ENCODE measurements at places on chromosomes 7 and 10. TPM values are rescaled to one million over a fixed set of nuclear protein-coding genes. Genes with fewer than 3 reads are reported as not detected.

The NODAL gene
- total RNA-seq: 29.9 TPM

The SPDYE16 gene
- not detected for total RNA-seq

GRCh38 chr10:52571018-52571417, 201.6 kb downstream of the MBL2 start:
- no peak for DNase-seq

- no peak for DNase-seq
These were observed 2.9 kb upstream of the RBP3 start for GRCh38 chr10:47344996-47345870.

DNA sequence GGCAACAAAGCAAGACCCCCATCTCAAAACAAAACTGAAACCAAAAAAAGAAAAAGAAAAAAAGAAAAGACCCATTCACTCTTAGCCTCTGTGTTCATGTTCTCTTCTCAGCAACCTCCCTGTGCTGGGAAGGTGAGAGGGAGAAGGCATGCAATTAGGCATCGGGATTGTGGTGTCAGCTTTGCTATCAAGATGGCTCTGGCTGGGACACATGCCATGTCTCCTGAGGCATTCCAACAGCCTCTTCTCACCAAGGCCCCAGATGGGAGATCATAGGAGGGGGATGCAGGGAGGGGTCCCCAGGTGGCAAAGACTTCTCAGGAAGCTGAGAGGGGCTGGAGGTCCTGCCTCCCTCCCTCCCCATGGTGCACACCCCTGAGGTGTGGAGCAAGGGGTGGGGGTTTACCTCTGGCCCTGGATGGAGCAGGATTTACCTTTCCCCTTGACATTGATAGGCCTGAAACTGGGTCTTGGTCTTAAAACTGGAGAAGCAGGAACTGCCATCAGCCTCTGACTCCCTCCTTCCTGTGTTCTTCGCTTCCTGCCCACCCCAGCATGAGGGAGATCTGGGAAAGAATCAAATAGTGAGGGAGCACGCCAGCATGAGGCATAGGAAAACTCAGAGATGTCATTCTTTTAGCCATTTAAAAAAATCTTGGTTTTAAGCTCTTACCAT, 96.2 kb upstream of the DUSP5 start:
- no peak for DNase-seq

The FFAR4 gene
- not detected for total RNA-seq

GRCh38 chr7:135102372-135102771, 45.5 kb upstream of the TMEM140 start:
- DNase-seq: no peak

- no peak for DNase-seq
These were observed 104.9 kb downstream of the XRCC2 start for GRCh38 chr7:152571068-152571467.

DNA sequence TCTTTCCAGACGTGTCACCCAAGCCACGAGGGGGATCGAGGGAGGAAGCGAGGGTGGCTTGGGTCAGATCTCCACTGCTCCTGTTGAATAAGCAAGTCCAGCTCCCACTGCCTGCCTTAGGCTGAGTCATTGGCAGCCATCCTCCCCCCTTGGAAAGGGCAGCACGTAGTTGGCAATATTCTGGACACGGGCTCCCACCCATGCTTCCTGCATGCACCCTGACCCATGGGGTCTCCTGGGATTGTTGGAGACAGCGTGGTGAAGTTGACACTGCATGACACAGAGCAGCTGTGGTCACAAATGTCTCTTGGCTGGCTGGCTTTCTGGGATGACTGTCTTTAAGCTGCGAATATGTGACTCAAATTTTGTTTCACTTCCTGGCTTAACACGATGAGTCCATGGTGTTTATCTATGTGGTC, 11.2 kb downstream of the BTBD16 start:
- no peak for DNase-seq

DNA sequence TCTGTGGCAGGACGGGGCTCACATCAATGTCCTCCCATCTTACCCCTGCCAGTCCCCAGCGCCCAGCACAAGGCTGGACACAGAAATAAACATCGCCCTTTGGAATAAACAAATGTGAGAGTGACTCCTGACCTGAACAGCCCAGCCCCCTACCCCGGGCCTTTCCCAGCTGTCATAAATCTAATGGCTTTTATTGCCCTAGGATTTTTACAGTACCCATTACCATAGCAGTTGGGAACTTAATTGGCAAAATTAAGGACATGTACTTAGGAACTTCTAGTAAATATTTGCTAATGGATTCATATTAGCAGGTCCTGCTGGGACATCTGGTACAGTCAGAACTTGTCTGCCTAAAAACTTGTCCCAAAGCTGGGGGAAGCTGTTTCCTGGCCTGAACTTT, 76.6 kb downstream of the GLRX3 start:
- no peak for DNase-seq

DNA sequence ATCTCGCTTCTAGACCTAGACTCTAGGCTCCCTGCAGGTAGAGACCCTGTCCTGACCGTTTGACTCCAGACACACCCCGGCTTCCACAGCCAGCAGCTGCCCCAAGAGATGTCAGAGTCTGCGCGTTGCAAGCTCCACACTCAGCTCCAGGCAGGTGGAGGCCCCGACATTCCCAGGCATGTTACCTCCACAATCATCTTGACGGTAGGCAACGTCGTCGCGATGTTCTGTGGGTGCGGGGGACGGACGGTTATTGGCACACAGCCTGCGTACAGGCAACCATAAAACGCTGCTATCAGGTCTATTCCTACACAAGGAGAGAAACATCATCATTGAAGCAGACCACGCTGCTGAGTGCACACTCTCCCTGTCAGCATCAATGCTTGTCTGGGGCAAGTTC, 213.2 kb downstream of the ZMYND11 start:
- DNase-seq: no peak

- peak; percentile 62 for DNase-seq
These were observed 819 bp downstream of the UNCX start for GRCh38 chr7:1233333-1234048.

GRCh38 chr7:112136271-112137008, 69.8 kb downstream of the DOCK4 start:
- DNase-seq: no peak

The ELMO1 gene
- total RNA-seq: 24.9 TPM

The UNCX gene
- not detected for total RNA-seq

The TMEM213 gene
- total RNA-seq: not detected

- DNase-seq: no peak
These were observed 9.1 kb downstream of the GLUD1 start for GRCh38 chr10:87085537-87085936.

The AKR1C3 gene
- 6.9 TPM for total RNA-seq

The CUBN gene
- 1.8 TPM for total RNA-seq

DNA sequence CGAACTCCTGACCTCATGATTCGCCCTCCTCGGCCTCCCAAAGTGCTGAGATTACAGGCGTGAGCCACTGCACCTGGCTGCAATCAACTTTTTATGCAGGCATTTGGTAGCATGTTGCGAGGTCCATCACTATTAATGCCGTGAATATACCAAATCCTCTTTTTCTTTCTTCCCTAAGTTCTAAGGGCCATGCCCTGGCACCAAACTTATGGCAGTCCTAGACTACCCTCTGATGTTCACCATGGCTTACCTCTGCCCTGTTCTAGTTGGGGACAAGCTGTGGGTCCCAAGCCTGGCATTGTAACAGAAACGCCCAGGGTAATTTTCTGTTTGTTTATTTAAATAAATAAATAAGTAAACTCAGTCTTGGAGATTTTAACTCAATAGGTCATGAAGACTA, 13.3 kb downstream of the PRSS2 start:
- no peak for DNase-seq

DNA sequence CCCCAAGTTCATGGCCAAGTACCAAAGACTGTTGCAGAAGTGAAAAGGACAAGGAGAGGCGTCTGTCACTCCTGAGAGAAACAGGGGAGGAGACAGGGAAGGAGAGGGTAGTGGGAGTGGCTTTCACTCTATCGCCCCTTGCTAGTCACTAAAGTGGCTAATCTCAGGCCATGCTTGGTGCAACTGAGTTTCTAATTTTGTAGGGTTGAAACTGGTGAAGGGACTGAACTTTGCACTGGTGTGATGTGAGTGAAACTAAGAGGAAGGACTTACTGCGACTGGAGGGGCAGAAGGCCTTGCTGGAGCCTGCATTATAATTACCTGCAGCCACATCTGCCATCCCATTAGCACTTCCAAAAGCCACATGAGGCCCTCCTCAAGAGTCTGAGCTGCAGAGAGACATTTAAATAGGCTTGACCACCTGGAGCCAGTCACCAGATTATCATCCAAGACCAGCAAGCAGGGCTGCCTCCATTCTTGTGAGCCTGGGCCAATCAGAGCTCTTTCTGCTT, 107.2 kb upstream of the EEPD1 start:
- peak; percentile 29 for DNase-seq

GRCh38 chr10:95431900-95432342, 129.2 kb downstream of the SORBS1 start:
- DNase-seq: no peak

DNA sequence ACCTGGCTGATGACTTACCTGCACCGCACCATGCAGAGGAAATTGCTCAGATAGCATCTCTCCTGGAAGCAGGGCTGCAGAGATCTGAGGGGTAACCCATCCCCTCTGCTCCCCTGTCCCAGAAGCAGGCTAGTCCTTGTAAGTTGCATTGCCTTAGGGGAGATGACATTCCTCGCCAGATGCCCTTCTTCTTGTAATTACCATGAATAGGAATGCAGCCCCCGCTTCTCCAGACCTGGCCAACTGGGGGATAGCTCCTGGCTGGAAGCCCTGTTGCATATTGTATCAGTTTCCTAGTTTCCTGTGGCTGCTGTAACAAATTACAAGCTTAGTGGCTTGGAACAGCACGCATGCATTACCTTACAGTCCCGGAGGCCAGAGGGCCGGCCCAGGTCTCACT, 47.5 kb upstream of the EN2 start:
- peak; percentile 32 for DNase-seq

The FRMD4A gene
- 18.3 TPM for total RNA-seq

DNA sequence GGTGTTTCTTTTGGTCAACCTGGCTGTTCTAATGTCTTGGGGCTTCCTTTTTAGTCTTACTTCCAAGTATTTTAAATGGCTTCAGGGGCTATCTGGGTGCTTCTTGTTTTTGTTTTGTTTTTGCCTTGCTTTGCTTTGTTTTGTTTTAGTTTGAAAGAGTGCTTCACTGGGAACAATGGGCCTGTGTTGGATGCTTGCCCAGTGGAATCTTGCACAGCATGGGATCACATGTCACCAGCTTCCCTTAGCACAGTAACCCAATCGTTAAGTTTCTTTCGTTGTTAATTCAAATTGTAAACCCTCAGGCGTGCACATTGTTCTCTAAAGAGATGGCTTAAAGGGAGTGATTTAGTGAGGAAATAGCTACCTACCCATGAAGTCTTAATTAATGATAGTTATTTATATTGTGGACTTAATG, 8.9 kb downstream of the COL17A1 start:
- DNase-seq: peak; percentile 76

The ZNF425 gene
- total RNA-seq: 5.0 TPM

The SPDYE2B gene
- not detected for total RNA-seq

The HABP2 gene
- total RNA-seq: not detected

DNA sequence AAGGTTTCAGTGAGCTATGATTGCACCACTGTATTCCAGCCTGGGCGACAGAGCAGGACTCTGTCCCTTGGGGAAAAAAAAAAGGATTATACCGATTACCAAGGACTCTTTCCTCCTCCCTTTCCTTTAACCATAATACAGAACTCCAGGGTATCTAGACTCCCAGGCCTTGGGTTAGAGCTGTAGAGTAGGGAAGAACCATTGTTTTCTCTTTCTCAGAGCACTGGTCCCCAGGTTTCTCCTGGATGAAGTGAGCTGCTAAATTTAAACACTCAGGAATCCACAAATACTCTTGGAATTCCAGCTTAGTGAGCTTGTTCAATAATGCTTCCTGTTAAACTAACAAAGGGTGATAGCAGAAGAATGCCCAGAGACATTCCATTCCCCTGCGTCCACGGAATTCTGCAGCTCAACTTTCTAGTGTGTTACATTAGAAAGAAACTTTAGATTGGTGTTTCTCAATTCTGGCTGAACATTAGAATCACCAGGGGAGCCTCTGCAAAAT, 14.6 kb upstream of the RPEL1 start:
- DNase-seq: peak; percentile 95

GRCh38 chr10:110502072-110502845, 4.6 kb downstream of the DUSP5 start:
- DNase-seq: no peak

DNA sequence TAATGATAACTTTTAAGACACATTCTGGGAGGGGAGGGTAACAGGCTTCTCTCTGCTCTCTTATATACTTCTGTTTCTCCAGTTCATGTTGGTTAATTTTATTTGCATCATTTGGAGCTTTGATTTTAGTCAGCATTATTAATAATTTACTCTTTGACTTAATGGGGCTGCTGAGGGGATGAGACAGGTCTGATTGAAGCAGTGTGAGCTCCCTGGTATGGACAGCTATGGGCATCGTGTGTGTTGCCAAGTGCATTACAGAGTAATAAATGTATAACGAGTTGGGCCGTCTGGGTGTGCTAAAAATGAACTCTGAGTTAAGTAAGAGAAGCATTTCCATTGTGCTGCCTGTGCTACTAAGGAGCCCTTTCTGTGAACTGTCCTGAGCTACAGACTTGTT, 31.7 kb upstream of the IKZF1 start:
- DNase-seq: no peak

GRCh38 chr10:93221171-93221496, 147.4 kb downstream of the CYP26A1 start:
- DNase-seq: no peak

The HTR5A gene
- not detected for total RNA-seq

DNA sequence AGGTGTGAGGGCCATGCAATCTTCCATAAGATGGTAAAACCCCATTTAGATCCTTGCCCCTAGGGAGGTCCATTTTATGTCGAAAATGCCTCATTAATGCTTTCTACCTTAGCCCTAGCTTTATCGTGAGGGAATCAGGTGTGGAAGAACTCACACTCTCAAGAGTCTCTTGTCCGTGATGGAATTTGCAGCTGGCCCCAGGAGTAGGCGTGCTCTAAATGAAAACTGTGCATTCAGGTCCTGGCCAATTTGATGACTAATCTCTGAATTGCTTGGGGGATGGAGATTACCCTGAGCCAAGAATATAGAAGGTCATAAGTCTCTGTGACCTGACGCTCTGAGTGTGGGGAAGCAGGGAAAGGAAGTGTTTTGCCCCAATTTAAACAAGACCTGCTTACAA, 6.6 kb downstream of the C10orf90 start:
- no peak for DNase-seq

GRCh38 chr7:143221286-143221685, 551 bp upstream of the TAS2R40 start:
- DNase-seq: no peak

The NUDT13 gene
- 1.4 TPM for total RNA-seq

GRCh38 chr10:110634527-110635209, 9.5 kb upstream of the RBM20 start:
- DNase-seq: no peak

The CPXM2 gene
- 5.3 TPM for total RNA-seq

DNA sequence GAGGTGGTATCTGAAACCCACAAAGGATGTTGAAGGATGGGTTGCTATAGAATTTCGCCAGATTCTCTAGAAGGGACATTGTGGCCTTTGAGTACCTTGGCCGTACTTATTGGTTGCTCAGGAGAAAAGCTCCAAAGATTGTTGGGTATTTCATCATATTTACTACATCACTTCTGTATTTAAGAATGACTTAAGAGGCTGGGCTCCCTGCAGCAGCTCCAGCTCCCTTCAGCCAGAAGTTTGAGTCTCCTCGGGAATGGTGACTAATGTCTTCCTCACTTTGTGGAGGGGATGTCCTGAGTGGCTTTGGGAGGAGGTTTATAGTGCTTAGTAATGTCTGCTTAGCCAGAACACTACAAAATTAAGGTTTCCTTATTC, 18.1 kb downstream of the MINDY4 start:
- no peak for DNase-seq

- no peak for DNase-seq
These were observed 43.2 kb downstream of the IKZF1 start for GRCh38 chr7:50347693-50348092.

- DNase-seq: peak; percentile 15
These were observed 579.8 kb downstream of the PARD3 start for GRCh38 chr10:34235164-34235832.
